ENCODE measurements at places on chromosomes 3 and 15.

- no peak for DNase-seq
Observed at GRCh38 chr15:22810853-22811338, 24.5 kb downstream of the NIPA1 start.

GRCh38 chr15:81259760-81260298 lies 63.1 kb downstream of the IL16 start:
- DNase-seq: no peak

DNA sequence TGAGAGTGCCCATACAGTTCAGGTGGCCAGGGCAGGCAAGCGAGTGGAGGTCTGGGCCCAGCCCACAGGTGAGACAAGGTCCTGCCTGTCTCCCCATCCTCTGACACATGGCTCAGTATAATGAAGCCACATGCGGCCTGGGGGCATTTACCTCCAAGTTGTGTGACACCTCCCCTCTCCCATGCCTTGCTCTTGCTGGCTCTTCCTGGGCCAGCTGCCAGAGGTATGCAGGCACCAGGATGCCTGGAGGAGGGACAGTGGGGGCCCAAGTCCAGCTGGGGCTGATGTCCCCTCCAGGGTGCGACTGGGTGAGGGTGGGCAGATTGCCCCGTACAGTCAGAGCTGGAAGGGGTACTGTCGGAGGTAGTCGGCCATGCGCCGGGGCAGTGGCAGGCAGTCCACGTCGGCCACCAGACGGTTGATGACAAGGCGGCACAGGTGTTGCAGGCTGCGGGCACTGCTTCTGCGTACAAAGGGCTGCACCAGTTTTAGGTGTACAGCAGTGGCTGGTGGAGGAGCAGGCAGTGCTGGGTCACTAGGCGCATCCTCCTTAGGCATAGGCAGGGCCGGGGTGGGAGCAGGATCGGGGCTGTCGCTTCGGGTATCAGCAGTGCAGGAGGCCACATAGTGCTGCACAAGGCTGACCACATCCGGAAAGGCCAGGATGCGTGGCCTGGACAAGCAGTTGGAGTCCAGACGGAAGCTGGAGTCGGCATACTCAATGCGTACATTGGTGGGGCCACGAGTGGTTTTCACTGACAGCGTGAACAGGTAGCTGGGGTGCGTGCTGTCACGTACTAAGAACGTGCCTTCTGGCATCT lies 4.1 kb downstream of the CISH start:
- no peak for DNase-seq

- DNase-seq: no peak
Observed at GRCh38 chr3:169591159-169591951, 72.2 kb downstream of the MECOM start.

DNA sequence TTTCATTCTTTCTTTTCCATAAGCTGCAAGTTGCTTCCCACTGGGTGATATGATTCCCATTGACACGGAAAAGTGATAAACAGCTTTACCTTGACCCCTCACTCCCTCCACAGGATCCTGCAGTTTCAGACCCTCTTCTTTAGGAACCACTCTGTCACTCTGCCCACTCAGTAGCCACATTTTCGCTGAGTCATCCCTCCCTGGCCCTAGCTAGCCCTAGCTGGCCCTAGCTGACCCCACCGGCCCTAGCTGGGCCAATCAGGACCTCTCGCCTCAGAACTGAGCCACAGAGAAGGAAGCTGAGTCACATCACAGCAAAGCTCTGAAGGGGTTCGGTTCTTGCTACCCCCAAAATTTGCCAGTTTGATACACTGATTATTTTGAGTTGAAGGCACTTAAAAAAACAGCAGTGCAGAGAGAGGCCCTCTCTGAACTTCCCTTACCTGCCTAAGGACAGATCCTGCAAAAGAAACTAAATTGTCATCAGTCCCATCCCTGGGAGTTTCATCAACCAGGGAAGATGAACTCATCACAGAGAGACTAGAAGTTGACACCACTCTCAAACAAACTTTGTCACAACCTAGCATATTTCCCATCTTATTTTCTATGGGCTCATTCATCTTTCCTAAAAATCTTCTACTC lies 233.5 kb upstream of the PROK2 start:
- DNase-seq: no peak

DNA sequence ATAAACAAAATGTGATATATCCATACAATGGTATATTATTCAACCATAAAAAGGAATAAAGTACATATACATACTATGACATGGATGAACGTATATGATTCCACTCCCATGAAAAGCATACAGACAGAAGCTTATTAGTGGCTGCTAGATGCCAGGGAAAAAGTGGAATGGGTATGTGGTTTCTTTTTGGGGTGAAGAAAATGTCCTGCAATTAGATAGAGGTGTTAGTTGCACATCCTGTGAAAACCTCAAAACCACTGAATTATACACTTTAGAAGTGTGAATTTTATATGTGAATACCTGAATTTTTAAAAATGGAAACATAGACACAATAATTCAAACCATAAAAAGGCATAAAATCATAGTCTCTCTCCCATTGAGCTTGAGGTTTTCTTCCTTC lies 11.2 kb downstream of the DENND6A start:
- no peak for DNase-seq

DNA sequence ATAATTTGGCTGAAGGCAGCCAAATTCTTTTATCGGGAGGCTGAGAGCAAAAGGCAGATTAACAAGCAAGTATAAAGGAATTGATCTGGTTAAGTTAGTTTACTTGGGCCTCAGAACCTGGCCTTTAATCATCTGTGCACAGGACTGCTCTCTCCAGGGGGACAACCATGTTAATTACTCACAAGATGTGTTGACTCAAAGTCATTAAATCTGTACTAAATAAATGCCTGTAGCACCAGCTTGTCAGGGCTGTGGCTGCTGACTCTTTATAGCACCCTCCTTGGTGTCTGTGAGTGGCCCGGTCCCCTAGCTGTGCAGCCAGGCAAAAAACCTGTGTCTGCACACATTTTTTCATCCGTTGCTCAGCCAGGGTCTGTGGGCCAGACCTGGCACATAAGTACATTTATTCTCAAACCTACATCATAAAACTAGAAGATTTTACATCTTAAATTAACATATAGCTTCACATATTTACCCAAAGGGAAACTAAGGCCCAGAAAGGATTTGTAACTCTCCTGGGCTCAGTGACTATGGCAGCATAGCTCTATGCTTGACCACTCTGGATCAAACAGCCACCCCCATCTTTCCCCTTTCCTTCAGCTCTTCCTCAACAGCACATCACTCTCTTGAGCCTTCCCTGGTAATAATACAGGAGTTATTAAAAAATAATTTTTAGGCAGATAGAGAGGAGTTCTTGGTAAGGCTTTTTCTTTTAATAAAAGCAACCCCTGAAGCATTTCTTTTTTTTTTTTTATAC lies 51.4 kb downstream of the NCEH1 start:
- no peak for DNase-seq

All from right renal cortex interstitium (tissue), 3 donors.